ENCODE measurements at places on chromosomes 2 and 18. TPM values are rescaled to one million over a fixed set of nuclear protein-coding genes. Genes with fewer than 3 reads are reported as not detected.

The LHCGR gene
- not detected for polyA plus RNA-seq

The SERPINB13 gene
- not detected for polyA plus RNA-seq

The C2orf72 gene
- not detected for polyA plus RNA-seq

The TTL gene
- polyA plus RNA-seq, result 8.5 TPM

The NYAP2 gene
- 0.12 TPM for polyA plus RNA-seq

The MREG gene
- 2.1 TPM for polyA plus RNA-seq

The FTCDNL1 gene
- 0.55 TPM for polyA plus RNA-seq

The DNAH7 gene
- polyA plus RNA-seq, result 0.01 TPM

The CROCC2 gene
- polyA plus RNA-seq, result not detected

The MYOM1 gene
- polyA plus RNA-seq, result 1.5 TPM

The NEU2 gene
- polyA plus RNA-seq, result not detected

The CHPF gene
- polyA plus RNA-seq, result 8.7 TPM

The SCN3A gene
- polyA plus RNA-seq, result 5.4 TPM

The EMX1 gene
- polyA plus RNA-seq, result not detected
